ENCODE measurements at places on chromosomes 6 and 20. TPM values are rescaled to one million over a fixed set of nuclear protein-coding genes. Genes with fewer than 3 reads are reported as not detected.

The TSBP1 gene
- not detected for total RNA-seq

DNA sequence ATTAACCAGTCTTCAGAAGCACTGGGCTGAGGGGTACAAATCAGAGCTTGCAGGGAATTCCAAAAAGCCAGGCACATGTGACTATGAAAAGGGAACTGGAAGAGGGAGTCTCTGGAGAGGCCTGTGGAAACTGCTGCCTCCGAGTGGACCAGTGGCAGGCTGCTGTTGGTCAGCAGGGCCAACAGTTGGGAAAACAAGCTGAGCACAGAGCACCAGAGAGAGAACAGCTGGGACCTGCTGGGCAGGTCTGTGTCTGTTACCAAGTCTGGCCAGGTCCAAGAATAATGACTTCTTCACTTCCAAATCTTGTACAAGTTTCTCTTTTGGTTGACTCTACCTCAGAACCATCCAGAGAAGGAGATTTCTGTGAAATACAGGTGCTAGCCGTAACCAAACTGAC, 81.4 kb downstream of the LIN28B start:
- no peak for DNase-seq

The ARHGAP18 gene
- 21.1 TPM for total RNA-seq

- DNase-seq, result no peak
Measured at GRCh38 chr6:37673436-37673835, 24.2 kb downstream of the MDGA1 start.

The SMLR1 gene
- total RNA-seq, result not detected

The NDUFAF4 gene
- 94.9 TPM for total RNA-seq
